ENCODE measurements at places on chromosomes 11 and 22.

GRCh38 chr11:36509694-36510593, at the start of gene TRAF6:
Gene TRAF6 (minus strand): TSS chr11:36510272. CDS start chr11:36501515, 8,757 bp downstream.
- DNase-seq = peak; percentile 92

- peak; percentile 34 for DNase-seq
These were observed 25.9 kb upstream of the HTATIP2 start for GRCh38 chr11:20337526-20338154.

DNA sequence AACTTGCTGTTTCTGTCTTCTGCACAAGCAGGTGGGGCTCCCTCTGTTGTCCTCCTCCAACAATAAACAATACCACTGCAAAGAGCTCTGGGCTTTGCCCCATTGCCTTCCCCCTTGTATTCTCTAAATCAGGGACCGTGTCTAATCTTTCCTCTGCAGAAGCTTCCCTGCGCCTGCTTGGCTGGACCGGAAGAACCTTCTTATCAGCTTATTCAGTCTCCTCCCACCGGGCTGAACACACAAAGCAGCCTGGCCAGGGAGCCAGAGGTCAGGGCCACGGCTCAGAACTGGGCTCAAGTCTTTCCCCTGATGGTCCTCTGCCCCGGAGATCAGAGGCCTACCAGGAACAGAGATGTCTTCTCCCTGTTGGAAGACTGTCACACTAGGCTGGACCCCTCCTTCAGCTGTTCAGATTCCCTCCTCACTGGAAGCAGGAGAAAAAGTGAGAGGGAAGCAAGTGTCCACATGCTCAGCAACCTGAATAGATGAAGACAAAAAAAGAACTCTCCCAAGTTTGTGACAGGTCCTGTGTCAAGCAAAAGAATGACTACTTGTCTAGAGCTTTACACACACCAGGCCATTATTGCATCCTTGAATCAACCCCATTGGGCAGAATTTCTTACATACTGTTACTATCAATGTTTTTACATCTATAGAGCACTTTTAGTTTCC, 63.7 kb downstream of the RAB30 start:
- DNase-seq = no peak

DNA sequence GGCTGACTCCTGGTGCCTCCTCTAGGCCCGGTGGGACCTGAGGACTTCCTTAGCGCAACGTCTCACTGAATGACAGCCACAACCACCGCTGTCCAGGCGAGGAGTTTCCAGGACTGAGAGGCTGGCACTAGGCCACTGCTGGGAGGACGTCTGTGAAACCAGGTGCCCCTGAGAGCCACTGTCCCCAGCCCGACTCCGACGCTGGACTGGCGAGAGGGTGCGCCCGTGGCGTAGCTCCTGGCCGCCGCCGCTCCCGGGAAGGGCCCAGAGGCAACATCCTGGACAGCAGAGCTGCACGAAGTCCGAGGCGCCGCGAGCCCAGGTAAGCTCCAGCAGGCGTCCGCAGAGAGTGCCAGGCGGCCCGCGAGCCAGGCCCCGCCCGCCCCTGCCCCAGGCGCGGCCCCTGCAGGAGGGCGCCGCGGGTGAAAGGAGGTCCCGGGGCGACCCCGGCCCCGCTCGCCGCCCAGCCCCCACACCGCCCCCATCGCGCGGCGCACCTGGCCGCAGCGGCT, 525 bp downstream of the DGCR2 start:
- DNase-seq = peak; percentile 64

GRCh38 chr11:27370374-27370773, 7.4 kb upstream of the CCDC34 start:
- DNase-seq = no peak

DNA sequence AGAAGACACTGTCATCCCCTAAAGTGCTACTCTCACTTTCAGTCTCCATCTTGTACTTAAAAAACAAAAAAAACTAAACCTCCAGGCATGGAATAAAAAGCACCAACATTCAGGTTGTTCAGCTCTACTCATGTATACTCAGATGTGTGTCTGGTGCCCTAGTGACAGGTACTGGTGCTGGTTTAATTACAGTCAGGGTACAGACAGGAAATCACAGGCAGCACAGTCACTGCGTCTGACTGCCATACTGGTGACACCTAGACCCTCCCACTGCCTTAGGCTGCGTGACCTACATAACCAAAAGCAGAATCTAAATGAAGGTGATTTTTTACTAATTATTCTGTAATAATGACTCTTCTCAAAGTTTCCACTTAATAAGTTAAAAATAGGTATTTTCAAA, at the start of gene ARHGAP32:
Gene ARHGAP32 (minus strand): TSS at position 176 of the 400 bp plus-strand sequence. CDS start 127 bp downstream, at position 49.
- no peak for DNase-seq

DNA sequence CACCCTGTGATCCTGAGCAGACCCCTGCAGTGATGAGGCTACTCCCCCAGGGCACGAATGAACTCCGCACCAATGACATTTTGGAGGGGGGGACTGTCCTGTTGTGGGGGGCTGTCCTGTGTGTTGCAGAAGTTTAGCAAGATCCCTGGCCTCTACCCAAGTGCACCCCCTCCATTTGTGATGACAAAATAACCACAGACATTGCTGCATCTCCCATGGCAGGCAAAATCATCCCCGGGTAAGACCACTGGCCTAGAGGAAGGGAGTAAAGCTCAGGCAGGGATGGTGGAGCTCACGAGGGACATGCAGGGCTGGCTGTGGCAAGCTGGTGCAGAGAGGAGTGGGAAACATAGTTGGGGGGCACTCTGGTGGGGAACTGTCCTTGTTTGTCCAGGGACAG, 40.6 kb downstream of the NECTIN1 start:
- no peak for DNase-seq

- DNase-seq = no peak
These were observed at the start of gene NNMT for GRCh38 chr11:114295676-114296604. Gene NNMT (plus strand): TSS chr11:114296399. CDS start chr11:114296557, 158 bp downstream.

DNA sequence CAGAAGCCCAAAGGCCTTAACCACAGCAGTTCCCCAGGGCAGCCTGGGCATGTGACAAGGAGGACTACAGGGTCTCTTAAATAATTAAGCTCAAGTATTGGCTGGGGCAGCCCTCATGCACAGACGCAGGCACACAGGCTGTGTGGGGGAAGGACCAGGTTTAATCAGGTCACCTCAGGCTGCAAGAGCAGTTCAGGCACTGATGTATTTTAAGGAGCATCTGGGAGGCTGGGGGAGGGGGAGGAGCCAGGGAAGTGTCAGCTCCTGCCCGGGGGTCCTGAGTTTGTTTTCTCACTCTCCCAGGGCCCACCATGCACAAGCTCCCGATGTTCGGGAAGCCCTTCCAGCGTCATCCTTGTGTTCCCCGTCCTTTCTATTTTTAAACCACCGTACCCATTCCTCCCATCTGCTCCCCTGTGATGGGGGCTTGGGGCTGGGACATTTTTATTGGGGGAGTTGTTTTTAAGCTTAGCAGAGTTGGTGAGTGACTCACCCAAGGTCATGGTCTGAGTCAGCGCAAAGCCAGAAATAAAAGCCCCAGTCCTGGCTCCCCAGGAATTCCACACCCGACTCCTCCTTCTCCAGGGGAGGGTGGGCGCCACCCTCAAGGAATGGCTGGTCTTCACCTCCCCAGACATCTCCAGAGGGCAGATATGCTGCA, 2.4 kb downstream of the CSDC2 start:
- DNase-seq = no peak

- DNase-seq = no peak
These were observed 33.4 kb downstream of the KCNQ1OT1 start for GRCh38 chr11:2666401-2666741.

DNA sequence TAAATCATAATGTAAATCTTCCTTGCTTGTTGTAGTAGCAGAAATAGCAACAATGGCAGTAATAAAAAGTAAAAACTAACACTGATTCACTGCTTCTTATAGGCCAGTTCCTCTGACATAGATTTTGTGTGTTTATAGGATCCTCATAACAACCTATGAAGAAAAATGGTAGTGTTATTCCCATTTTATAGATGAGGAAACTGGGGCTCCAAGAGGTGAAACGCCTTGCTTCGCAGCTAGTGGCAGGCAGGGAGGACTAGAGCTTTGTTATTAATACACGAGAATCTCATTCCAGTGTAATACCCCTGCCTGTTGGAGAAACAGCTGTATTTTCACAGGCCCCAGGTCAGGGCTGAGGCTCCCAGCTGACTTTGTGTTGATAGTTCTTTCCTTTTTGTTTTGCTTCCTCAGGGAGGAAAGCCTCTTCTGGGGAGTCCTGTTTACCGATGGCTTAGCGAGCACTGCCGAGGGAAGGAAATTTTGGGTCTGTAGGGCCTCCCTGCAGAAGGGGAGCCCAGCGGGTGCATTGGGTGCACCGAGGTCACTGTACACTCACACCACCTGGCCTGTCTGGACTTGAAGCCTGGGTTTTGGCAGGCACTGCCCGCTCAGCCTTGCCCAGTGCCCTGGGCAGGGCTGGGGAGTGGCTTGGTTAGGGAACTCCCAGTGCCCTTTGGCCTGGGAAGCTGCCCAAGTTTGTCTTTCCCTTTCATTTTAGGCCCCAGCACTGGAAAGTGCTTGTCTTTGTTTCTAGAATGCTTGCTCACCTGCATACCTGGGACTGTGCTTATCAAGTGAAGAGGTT, 13.5 kb downstream of the KIAA1671 start:
- no peak for DNase-seq

DNA sequence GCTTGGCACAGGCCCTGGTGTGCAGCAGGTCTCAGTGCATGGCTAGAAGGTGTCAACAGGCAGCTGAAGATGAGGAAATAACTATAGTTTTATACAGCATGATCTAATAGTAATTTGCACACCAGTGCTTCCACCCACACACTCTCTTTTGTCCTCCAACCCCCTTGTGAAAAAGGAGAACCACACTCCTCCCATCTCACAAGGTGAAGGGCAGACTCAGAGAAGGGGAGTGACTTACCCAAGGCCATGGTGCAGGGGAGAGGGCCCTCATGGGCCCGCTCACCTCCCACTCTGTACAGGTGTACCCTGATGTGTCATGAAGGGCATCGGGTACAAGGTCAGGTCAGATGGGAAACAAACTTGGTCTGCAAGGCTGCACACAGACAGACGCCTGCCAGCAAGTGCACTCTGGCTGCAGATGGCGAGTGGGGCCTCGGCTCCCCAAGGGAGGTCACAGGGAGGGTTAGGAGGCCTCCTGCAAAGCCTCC, 53.4 kb downstream of the DGCR2 start:
- no peak for DNase-seq

DNA sequence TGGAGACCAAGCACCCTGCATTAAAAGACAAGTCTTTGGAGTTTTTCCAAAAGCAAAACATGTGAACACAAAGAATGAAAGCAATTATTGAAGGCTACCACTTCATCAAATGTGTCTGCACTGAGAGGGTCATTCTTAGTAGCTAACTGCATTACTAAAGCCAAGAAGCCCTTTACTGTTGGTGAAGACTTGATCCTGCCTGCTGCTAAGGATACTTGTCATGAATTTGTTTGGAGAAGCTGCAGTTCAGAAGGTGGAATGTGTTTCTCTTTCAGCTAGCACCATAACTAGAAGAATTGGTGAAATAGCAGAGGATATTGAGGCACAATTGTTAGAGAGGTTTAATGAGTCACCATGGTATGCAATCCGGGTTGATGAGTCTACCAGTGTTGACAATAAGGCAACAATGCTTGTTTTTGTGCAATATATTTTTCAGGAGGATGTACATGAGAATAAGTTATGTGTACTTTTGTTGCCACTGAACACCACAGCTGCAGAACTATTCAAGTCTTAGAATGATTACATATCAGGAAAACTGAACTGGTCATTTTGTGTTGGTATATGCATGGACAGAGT, 457.3 kb upstream of the ISX start:
- no peak for DNase-seq

DNA sequence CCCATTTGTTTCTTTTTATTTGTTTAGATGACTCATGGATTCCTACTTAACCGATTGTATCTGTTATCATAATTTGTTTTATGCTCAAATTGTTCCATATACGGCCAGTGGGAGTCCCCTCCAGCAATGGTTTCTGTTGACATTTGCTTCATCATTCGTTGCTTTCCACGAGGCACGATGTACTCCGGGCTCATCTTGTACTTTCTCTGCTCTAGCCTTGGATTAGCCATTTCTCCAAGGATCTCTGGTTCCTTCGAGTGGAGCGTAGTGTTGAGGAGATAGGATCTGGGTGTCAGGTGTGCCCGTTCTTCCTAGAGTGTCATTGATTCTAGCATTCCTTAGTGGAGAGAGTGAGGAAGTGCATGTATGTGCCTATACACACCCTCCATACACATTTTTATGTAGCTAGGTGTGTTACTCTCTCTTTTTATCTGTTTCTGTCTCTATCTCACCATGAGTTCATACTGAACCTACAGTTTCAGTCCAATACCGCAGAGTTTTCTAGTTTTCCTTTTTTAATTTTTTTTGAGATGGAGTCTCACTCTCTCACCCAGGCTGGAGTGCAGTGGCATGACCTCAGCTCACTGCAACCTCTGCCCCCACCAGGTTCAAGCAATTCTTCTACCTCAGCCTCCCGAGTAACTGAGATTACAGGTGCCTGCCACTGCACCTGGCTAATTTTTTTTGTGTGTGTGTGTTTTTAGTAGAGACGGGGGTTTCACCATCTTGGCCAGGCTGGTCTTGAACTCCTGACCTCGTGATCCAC, 31.4 kb downstream of the TECTA start:
- DNase-seq = no peak

- no peak for DNase-seq
These were observed 3.5 kb downstream of the SIK3 start for GRCh38 chr11:117094776-117095175.

DNA sequence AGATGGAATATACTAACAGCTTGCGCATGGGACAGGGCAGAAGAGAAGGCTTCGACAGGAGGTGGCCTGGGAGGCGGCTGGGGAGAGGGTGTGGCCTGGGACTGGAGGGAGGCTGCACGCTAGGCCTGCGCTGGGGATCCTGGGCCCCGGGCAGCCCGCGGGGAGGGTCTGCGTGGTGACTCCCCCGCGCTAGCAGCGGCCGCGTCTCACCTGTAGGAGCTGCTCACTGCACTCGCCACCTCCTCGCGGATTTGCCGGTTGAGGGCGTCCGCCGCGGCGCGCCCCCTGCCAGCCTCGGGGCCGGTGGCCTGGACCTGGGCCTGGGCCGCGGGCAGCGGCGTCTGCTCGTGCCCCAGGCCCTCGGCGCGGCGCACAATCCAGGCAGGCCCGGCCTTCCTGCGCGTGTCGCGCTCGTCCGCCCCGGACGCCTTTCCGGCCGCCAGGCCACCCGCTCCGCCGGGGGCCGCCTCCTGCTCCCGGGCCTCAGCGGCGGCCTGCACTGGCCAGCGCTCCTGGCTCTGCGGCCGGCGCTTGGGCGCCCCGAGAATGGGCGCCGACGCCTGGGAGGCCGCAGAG, 1.5 kb downstream of the MAP6 start:
- no peak for DNase-seq

DNA sequence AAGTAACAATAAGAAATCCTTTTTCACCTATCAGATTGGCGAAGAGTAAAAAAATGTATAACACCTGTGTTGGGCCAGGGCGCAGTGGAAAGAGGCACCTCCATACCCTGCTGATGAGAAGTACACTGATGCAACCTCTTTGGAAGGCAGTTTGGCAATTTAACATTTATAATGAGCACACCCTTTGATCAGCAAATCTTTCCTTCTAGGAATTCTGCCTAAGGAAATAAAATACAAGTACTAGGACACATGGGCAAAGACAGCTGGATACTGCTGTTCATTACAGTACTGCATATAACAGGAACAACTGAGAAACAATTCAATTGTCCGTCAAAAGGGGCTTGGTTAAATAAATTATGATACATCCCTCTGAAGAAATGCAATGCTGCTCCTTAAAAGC, 110.1 kb downstream of the RPL27A start:
- DNase-seq = no peak

- DNase-seq = no peak
These were observed 47.8 kb downstream of the ARRB1 start for GRCh38 chr11:75303544-75304224.
